ENCODE measurements at places on chromosomes 11 and 22.

DNA sequence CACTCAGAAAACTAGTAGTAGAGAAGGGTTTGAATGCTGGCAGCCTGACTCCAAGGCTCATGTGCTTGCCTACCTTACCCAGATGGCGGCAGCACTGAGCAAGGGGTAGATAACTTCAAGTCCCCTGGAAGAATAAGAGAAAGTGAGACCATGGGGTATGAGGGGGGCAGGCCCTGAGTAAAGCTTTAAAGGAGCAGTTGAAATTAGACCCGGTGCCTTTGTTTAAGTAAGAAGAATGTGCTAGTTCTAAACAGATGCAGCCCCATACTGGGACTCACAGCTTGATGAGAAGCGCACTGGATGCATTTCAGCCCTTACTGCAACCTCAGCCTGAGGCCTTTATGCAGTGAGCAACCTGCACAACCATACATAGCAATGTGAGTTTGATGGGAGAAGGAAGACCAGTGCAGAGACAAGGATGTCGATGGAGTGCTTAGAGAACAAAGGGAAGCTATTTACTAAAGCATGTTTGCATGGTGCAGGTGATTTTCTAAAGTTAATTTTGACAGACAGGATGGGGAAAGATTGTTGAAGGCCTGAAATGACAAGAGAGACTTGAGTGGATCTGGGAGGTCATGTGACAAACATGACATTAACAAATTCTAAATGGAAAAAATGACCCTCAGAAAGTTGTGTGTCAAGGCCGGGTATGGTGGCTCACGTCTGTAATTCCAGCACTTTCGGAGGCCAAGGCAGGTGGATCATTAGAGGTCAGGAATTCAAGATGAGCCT lies 27.1 kb upstream of the TMA7B start:
- peak; percentile 68 for DNase-seq

DNA sequence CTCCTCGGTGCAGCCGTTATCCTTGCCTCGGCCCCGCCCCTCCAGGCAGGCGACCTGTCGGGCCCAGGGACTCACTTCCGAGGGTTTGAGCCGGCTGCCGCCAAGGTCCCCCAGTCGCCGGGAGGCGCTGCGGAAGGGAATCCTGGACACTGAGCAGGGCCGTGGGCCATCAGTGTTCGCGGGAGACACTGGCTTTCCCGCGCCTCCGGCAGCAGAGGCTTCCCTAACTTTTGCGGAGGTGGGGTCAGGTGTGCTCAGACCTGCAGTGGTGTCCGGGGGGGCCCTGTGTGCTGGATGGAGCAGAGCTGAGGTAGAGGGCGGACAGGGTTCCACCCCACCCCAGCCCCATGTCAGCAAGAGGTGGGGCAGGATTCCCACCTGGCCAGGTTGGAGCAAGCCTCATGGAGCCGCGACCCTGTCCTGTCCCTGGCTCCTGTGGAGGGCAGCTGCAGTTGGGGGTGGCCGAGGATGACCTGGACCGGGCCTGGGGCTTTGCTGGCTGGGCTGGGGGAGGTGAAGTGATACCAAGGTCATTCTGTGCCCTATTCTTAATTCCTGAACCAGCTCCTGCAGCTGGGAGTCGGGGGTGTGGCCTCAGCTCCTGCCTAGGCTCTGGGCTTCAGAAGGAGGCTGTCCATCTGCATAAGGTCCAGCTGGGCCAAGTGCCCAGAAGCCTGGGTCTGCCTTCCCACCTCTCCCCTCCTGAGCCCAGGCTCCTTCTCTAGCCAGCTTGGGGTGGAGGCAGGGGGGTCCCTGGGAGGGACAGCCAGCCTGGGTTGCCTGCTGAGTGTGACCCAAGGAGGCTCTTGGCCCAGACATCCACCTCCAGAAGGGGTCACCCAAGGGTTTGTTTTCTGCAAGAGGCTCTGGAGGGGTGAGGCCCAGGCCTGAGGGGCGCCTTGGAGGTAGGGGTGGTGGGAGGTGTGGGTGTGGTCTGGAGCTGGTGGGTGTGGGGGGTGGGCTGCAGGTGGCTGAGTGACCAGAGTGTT lies 8.4 kb downstream of the TSPAN4 start:
- DNase-seq = no peak

- peak; percentile 82 for DNase-seq
These were observed at the start of gene RNF215 for GRCh38 chr22:30386960-30387827. RNF215 (minus strand) TSS chr22:30387411; CDS start chr22:30387313, 98 bp downstream.

DNA sequence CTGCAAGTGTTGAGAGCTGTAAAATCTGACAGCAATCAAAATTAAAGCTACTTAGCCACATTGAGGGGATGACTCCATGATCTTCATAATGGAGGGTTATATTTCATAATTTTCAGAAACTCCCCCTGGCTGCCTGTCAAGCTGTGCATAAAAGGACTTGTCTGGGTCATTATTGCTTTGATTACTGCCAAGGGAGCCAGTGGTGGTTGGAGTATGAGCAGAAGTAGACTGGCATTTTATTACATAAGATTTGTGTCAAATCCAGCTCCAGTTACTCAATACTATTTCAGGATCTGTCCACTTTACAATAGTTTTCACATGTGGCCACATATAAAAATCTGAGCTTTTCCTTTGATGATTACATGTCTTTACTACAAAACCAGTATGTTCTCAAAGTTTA lies 108.9 kb upstream of the SLC5A12 start:
- no peak for DNase-seq

Data from CD4-positive, alpha-beta T cell treated with Interleukin-12 subunit alpha and Interleukin-12 subunit beta, for 1 hour (primary cell).